ENCODE measurements at places on chromosomes 5 and 9. TPM values are rescaled to one million over a fixed set of nuclear protein-coding genes. Genes with fewer than 3 reads are reported as not detected.

The GABRA1 gene
- not detected for total RNA-seq

The SOX30 gene
- not detected for total RNA-seq

The PCDHAC2 gene
- total RNA-seq, result 0.94 TPM

The BARHL1 gene
- not detected for total RNA-seq

The NMUR2 gene
- total RNA-seq, result not detected

The GRIN3A gene
- 0.17 TPM for total RNA-seq

The BTNL9 gene
- total RNA-seq, result 579 TPM

The ZBTB34 gene
- total RNA-seq, result 16.0 TPM

The F2RL2 gene
- total RNA-seq, result not detected

The GARIN3 gene
- total RNA-seq, result not detected

The SPINK6 gene
- total RNA-seq, result not detected

The DNAJC18 gene
- 4.6 TPM for total RNA-seq

The PCDHGB2 gene
- total RNA-seq, result 4.4 TPM

The PCDHB5 gene
- 0.68 TPM for total RNA-seq

The ZDHHC21 gene
- total RNA-seq, result 20.7 TPM

The SERF1A gene
- 5.1 TPM for total RNA-seq

The GADD45G gene
- 9.5 TPM for total RNA-seq

The SPATA31D4 gene
- not detected for total RNA-seq

The GPX3 gene
- 10,140 TPM for total RNA-seq

The ASPN gene
- total RNA-seq, result 7.0 TPM

The FREM1 gene
- total RNA-seq, result 8.5 TPM

The SLC4A9 gene
- total RNA-seq, result not detected

The QRFP gene
- total RNA-seq, result not detected

The LRRC19 gene
- total RNA-seq, result not detected

The PCDHGC4 gene
- total RNA-seq, result 2.0 TPM

The RMI1 gene
- 1.8 TPM for total RNA-seq

The THBS4 gene
- total RNA-seq, result 17.3 TPM

The ADGRD2 gene
- total RNA-seq, result not detected

The DOCK2 gene
- 23.9 TPM for total RNA-seq

The TMEM252 gene
- not detected for total RNA-seq

The CD274 gene
- total RNA-seq, result 2.4 TPM

The IFNE gene
- not detected for total RNA-seq

The PCDHGA4 gene
- total RNA-seq, result 2.7 TPM

Measured in subcutaneous adipose tissue (tissue), 4 donors.